ENCODE measurements at places on chromosomes 5 and 9.

GRCh38 chr9:8456344-8456743 is 656.8 kb upstream of the DMAC1 start:
- no peak for DNase-seq

DNA sequence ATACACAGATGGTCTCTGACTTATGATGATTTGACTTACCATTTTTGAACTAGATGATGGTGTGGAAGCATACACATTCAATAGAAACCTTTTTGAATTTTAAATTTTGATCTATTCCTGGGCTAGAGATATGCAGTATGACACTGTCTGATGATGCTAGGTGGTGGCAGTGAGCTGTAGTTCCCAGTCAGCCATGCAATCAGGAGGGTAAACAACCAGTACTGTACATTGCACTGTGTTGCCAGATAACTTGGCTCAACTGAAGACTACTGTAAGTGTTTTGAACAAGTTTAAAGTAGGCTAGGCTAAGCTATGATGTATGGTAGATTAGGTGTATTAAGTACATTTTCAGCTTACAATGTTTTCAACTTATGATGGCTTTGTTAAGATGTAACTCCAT is 859.1 kb upstream of the ARRDC3 start:
- no peak for DNase-seq

- DNase-seq = no peak
These were observed 15.1 kb downstream of the SLCO6A1 start for GRCh38 chr5:102483736-102484135.

GRCh38 chr5:71904852-71905251 is 185.8 kb downstream of the CARTPT start:
- no peak for DNase-seq

- no peak for DNase-seq
These were observed 41.7 kb downstream of the SMIM15 start for GRCh38 chr5:61120534-61120933.

DNA sequence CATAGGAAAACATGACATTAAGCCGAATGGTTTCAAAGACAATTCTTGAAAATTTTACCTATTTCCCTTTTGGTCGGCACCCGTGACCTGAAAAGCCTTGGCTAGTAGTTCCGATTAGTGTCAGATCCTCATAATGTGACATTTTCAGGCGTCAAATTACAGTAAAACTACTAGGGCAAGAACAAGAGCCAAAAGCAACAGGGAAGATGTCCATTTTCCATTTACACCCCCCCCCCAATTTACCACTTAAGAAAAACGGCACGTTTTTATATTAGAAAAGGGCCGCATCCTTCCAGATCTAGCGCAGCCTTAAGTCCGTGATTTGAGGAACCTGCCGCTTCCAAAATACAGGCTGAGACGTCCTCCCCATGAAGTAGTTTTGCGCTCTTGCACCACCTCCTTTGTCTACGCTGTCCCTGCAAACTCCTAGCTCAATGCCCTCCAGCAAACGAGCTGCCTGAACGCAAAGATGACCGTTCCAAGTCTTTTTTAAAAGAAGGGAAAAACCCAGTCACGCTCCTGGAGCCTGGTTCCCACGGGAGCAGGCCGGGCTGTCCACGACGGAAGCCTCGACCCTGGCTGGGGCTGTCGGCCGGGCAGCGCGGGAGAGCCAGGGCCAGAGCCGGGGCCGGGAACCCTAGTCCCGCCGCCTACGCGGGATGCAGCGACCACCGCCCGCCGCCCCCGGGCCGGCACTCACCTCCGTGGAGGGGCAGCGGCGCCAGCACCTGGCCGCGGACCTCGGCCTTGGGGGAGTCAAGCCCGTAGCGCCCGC is 616 bp downstream of the RNF130 start:
- DNase-seq = peak; percentile 3

DNA sequence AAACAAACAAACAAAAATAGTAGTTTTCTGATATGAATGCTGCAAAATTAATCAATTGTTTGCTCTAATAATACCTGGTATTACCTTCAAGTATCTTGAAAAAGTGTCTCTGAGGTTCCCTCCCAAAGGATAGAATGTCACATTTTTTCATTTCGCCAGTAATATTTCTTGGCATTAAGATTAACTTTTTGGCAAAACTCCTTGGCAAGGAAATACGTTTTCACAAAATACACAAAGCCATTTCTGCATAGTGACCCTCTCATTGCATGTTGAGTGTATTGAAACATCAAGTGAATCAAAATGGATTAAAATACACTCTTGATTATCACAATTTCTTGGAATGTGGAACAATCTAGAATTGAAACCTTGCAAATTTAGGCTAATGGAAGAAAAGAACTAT is 230.5 kb downstream of the ATPSCKMT start:
- DNase-seq = no peak

DNA sequence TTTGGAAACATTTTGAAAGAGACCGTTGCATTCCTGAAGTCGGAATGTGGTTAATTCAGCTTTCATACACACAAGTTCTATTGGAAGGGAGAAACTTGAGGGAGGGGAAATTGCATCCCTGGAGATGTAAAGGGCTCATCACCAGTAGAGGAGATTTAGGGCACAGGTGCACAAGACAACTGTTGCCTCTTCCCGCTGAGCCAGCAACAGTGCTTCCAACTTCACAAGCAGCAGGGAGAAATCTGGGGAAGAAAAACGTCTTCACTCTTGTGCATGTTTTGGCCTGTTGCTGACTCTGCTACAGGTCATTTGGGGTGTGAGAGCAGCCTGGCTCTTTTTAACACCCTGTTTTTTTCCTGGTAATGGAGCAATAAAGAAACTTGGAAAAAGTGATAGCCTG is 277.9 kb downstream of the GAS1 start:
- no peak for DNase-seq

- DNase-seq = peak; percentile 89
These were observed 64.8 kb upstream of the RANBP6 start for GRCh38 chr9:6080154-6080716.

DNA sequence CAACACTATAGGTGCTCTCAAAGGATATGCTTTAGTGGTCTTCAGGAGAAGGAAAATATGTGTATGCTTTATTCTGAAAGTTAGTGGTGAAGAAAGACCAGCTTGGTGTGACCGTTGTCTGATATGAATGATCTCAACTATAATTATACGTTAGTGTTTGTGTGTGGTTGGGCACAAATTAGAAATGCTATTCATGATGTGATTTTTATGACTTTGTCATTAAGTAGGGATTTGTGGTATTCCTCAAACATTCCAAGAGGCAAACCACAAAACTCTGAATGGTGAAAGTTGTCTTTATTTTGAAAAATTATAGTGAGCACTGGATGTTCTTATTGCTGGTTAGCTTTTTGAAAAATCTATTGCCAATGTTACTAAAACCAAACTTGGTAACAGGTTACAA is 6.2 kb upstream of the F2R start:
- DNase-seq = no peak

DNA sequence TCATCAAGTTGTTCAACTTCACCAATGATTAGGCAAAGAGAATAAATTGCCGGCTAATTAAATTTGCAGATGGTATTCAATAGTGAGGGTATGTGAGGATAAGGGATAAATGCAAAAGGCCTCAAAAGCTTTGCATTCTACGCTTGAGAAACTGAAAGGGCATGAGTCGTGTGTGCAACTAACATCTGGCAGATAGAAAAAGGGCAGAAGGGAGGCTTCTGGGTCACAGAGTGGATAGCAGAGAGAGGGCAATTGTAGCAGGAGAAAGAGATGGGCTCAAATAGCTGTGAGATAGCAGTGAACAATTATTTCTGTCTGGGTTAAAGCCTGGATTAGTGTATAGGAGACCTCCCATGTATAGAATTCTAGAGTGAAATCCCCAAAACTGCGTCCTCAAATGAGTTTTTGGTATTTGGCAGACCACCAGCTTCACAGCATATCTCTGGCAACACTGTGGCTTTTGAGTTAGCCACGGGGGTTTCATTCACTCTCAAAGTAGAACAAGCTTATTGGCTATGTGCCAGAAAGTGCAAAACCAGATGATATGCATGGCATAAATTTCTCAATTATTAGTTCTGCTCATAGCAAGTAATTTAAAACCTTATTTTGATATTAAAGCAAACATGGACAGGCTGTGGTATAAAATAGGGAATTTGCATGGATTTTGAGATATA is 586.3 kb downstream of the BRINP1 start:
- no peak for DNase-seq

- DNase-seq = no peak
These were observed 10.9 kb upstream of the SLC25A51 start for GRCh38 chr9:37914701-37915358.

DNA sequence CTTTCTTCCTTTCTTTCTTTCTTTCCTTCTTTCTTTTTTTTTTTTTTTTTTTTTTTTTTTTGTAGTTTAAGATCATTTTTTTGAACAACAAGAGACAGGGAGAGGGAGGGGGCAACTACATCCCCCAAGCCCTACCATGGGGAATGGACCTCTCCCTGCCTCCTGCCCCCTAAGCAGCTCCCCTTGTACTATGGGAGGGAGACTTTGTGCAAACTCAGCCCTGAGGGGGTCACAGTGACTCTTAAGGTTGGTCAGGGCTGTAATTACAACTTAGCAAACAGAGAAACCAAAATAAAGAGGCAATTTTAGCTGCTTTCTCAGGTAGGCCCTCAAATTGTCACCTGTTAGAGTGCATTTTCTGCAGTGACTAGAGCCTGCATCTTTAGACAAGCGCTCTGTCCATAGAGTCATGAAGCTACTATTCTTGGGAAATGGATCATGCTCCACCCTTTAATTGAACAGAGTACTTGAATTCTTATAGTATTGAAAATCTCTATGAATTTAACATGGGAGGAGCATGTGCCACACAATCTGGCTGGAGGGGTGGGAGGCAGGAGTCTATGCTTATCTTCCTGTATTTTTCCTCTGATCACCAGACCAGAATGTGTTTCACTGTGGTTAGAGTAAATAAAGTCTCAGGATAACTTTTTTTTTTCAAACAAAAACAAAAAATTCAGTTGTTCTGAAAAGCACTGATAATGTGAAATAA is 24.3 kb upstream of the PIK3R1 start:
- DNase-seq = no peak

DNA sequence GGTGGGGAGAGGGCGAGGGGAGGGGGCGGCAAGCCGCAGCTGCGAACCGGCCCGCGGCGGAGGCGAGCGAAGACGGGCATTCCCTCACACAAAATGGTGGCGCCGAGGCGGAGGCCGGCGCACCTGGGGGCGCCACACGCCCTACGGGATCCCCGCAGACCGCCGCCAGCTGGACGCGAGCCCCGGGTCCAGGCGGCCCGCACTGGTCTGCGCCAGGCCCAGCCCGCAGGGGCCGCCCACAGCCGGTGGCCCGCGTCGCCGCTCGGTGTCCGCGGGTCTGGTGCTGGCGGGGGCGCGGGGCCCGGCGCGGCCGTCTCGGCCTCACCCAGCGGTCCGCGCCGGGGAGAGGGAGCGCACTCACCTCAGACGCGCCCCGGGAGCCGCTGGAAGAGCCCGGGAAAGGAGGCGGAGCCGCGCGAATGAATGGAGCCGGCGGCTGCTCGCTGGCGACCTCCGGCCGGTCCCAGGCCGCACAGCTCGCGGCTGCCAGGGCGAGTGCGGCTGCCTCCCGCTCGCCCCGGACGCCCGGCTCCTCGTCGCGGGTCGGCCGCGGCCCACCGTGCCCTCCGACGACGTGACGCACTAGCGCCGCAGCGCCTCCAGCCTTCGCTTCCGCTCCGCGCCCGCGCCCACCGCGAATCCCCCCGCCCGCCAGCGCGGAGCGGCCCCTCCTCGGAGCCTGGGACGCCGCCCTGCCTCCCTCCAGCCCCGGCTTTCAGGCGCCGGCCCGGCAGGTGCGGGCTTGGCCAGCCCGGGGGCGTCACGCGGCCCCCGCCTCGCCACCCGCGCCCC is at the start of gene FAM169A:
Gene FAM169A, minus strand, starts transcription at position 584 of the 792 bp plus-strand sequence. CDS start 24,711 bp downstream, outside the sequence.
- DNase-seq = peak; percentile 9

DNA sequence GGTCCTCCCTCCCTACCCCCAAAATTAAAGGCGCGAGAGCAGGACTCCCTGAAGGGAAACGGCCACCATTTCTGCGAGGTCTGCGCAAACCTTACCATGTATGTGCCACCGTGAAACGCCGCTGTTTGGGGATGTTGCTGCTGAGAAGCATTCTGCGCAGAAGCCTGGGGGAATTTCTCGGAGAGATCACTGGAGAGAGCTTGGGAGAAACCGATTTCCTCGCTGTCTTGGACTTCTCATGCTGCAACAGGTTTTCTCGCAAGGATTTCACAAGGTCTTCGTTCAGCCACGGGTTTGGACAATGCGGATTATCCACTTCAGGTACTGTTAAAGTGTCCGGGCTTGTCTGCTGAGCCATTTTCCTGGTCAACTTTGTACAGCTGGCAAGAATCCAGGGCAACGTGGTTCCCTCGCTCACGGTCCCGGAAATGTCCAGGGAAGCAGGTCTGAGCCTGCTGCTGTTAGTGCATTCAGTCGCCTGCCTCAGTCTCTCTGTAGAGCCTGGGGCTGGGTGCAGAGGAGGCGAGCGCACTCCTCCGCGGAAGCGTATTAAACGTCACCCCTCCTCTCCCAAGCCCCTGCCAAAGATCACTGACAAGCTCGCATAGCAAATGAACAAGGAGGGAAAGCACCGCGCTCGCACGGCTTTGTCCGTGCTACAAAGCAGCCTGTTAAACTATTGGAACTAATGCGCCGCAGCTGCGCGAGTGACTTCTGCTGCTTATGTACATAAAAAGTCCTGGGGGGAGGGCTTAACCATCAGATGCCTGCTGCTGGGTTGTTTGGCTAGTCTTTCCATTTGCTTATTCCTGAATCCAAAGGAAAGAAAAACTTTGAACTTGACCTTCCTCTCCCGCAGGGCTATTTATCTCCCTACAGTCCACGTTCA is 125.1 kb downstream of the PDE4D start:
- DNase-seq = peak; percentile 75

GRCh38 chr5:132204371-132205135 is 23.1 kb downstream of the P4HA2 start:
- no peak for DNase-seq
